Right cardiac atrium (tissue), 5 donors: ENCODE measurements at places on chromosomes 6 and 20.

- DNase-seq, result no peak
These were observed 1.6 kb downstream of the PRDM13 start for GRCh38 chr6:99608059-99608885.

DNA sequence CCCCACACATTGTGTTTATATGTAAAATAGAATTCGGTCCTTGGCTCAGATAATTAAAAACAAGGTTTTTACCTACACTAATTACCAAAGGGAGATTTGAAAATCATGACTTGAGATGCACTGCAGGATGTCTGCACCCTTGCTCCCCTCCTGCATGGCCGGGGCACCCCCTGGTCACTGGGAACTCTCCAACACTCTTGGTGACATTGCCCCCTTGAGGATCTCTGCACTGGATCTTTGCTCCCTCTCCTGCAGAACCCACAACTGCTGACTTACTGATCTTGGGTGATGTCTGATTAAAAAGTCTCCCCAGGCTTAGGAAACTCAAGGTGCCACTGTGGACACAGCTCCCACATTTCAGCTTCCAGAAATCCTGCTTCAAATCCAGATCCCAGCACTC, 17.1 kb upstream of the CSNK2A1 start:
- DNase-seq, result no peak

DNA sequence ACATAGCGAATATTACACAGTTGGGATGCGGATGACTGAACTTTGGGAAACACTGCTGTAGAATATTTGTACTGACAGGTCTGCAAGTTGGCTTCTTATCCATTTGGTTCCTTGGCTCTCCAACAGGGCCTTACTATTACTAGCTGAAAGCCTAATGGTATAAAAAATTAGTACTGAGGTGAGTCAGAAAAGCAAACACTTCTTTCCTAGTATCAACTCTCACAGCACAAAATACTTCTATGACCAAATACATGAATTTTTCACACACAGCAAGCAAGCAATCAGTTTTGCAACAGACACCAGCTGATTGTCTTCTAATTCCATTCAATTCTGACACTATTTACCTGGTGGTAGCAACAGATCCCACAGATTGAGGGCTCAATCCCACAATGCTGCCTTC, 168.3 kb downstream of the COL9A1 start:
- DNase-seq, result no peak

DNA sequence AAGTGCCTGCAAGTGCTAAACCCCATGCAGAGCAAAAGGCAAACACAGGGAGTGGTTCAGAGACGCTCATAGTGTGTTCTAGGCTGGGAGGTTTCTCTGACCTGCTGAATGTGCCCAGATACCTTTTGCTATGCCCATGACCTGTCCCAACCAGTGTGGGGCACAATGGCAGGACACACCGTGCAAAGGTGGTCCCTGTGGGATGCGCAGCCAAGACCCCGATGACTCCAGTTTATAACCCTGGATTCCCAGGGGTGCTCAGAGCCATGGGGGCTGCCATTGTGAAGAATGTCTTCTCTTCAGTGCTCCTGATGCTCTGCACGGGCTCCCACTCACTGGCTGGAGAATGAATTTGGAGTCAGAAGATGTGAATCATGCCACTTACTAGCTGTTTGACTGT, 2.2 kb upstream of the NINL start:
- DNase-seq, result no peak

DNA sequence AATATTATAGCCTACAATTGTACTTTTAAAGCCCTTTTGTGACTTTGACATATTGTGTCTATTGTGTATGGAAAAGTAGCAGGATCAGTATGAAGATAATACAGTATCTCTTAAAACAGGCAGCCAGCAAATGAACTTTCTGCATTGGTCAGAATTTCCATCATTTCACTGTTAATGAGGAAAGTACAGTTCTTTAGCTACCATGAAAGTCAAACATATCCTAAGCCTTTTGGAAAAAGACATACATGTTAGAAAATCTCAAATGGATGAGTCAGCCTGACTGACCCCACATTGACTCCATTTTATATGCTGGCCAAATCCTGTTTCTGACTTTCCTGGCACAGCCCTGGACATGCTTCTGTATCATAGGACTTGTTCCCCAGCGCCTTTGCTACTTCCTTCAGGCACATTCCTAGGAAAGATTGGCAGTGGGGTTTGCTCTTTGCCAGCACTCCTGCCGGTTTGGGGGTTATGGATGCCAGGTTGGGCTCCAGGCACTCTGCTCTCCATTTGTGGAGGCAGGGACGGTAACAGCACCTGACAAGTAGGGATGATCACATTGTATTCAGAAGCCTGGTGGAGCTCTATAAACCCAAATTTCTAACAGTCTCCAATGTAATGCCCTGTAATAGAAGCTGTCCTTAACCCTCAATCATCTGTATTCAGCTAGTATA, 43.7 kb downstream of the TOP1 start:
- DNase-seq, result peak; percentile 39

DNA sequence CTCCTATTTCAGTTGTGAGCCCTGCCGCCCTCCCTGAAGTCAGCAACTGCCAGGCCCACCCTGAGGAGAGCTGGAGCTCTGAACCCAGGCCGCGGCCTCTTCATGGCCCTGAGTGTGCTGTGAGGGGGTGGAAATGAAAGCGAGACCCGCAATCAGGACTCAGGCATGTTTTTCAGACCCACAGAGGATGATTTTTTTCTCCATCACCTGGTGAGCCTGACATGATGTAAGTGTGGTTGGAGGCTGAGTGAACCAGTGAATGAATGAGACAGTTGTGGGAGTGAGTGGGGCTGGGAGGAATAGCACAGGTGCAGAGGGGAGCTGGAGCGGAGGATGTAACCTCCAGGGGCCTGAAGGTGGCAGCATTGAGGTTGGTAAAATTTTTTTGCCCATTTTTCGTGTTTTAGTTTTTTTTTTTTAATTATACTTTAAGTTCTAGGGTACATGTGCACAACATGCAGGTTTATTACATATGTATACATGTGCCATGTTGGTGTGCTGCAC, 18.3 kb downstream of the RAET1L start:
- no peak for DNase-seq

DNA sequence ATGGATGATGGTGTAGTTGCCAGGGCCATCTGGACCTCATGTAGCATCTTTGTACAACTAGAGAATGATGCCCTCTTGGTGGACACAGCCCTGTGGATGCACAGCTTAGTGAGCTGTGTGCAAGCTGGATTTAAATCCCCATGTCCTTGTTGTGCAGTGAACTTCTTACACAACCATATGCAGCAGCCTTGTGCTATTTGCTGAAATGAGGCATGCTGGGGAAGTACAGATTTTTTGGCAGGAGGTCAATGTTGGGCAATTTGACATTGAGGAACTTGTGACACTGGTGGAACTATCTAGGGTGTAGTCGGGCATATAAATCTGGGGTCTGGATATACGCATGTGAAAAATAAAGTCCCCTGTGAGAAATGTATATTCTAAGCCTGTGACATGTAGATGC, 5.8 kb upstream of the CDC5L start:
- DNase-seq, result no peak

DNA sequence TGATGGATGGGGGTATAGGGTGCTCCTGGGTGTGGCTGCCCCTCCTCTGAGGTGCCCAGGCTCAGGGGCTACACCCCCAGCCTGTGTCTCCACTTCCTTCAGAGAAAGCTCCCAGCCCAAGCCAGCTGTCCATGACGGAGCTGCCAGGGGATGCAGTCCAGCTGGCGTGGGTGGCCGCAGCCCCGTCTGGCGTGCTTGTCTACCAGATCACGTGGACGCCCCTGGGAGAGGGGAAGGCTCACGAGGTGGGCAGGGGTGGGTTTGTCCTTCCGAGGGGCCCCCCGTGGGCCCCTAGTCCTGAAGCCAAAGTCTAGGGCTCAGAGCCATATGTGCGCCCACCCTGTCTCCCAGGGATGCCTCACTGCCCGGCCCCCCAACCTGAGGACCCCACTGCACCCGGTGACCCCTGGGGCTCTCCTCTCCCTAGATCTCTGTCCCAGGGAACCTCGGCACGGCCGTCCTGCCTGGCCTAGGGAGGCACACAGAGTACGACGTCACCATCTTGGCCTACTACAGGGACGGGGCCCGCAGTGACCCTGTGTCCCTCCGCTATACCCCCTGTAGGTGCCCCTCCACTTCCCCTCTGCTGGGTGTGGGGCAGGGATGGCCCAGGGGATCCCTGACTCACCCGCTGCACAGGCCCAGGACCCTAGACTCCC, 19.8 kb downstream of the COL20A1 start:
- DNase-seq, result peak; percentile 87

- no peak for DNase-seq
These were observed 164.0 kb downstream of the MRPL14 start for GRCh38 chr6:43963203-43963602.

DNA sequence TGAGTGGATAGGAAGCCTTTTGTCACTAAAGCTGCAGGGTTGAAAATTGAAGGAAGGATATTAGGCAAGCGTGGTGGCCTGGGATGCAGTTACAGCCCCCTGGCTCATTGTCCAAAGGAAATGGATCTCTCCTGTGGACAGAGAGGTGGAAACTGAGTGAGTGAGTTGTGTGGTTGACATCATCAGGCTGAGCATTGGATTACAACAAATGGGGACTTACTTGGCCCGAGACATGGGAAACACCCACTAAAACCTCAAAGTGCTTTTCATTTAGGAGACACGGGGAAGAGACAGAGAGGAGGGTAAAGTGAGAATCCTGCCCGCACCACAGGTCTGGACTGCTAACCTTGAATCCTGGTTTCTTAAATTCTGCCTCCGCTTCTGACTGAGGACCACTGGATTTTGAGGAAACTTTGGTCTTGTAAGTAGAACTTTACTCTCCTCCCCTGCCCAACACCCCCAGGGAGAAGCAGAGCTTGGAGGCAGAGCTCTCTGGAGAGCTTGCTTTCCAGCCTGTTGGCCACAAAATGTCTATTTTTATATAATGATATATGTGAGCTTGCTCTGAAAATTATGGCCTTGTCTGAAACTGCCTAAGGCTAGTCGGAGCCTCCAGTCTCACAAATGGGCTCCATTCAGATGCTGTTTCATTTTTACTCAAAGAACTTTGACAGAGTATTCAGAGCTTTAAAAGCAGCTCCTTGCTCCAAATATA, at the start of gene PKIG:
PKIG (plus strand) TSS at position 269 of the 715 bp plus-strand sequence. CDS start 31,978 bp downstream, outside the sequence.
- peak; percentile 49 for DNase-seq

DNA sequence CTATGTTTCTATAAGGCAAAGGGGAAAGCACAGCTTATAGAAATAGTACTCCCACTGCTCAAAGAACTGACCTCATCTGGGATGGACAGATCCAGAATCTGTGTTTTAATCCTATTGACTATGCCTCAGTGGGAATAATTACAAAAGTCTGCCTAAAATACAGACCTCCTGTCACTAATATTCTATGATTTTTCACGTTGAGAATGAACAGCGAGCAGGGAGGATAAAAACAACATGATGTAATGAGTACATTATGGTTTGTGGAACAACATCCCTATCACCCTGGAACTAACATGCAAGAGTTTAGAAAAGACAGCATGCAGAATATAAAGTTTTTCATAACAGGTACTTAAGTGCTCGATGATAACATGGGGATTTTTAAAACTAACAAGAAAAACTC, 53.9 kb downstream of the EPHA7 start:
- DNase-seq, result no peak

- no peak for DNase-seq
These were observed 402.8 kb downstream of the KIF16B start for GRCh38 chr20:16170406-16170971.

DNA sequence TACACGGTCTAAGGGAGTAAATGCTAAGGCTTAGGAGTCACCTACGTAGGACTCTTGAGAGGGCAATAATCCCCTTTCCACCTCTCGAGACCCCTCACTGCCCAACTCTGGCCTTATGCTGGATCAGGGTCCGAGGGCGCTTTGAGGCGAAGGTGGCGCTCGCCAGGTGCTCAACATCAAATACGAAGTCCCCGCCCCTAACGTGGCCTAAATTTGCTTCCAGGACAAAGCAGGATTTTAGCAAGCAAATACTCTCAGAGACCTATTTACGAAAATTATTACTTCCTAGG, 406 bp upstream of the TRIM26 start:
- DNase-seq, result no peak

GRCh38 chr6:35136185-35136584, 5.0 kb downstream of the TCP11 start:
- no peak for DNase-seq

DNA sequence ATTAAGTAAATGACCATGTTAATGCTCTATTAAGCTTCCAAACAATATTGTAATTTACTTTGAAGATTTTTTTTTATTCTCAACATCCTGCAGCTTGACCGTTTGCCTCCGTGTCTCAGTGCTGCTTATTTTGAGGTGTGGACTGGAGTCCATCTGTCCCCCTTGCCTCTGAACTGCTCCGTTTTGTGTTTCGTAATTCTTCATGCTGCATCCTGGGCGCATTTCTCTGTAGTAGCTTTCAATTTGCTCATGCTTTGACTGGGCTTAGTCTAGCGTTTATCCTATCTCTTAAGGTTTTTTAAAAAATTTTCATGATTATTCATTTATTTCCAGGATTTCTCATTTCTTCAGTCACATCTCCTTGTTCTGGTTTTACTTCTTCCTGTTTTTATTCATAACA, 37.8 kb downstream of the PTPN1 start:
- no peak for DNase-seq

DNA sequence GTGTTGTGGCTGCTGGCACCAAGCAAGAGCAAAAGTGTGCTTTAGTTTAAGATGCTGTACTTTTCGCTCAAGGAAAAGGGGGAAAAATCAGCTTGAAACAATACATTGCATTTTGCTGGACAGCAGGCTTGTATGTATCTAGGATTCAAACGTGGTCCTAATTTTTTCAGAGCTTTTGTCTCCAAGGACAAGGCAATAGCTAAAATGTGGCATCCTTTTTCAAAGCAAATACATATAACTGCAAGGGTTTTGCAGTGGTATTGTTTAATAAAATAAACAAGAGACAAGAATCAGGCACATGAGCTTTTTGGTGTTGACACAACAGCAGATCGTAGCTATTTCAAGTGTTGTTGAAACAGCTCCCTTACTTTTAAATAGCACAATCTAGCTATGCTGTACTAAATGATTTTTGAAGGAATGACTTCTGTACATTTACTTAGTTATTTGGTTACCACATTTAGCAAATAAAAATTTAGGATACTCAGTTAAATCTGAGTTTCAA, 137.0 kb upstream of the HEY2 start:
- DNase-seq, result no peak

- DNase-seq, result peak; percentile 74
These were observed 204.7 kb upstream of the ARG1 start for GRCh38 chr6:131368198-131368911.

GRCh38 chr20:34410336-34410735, 47.3 kb downstream of the ITCH start:
- no peak for DNase-seq

- DNase-seq, result no peak
These were observed 6.0 kb downstream of the PARD6B start for GRCh38 chr20:50737352-50737751.

- no peak for DNase-seq
These were observed 3.5 kb upstream of the MOCS1 start for GRCh38 chr6:39937686-39938333.

DNA sequence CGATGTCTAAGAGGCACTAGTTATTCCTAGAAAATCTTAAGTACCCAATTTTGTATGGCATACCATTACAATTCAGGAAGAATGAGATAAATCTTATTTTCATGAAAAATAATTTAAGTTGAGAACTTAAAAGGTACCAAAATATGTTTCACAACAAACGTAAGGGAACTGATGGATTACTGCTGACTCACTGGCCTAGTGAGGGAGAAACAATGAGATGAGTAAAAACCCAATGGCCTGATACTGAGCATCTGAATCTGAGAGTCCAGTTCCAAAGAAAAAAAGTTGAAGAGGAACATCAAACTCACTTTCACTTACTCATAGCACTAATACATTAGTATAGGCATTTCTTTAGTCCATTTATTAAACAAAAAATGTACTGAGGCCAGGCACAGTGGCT, 56.0 kb downstream of the MDN1 start:
- no peak for DNase-seq

- DNase-seq, result no peak
These were observed 85.8 kb upstream of the AHI1 start for GRCh38 chr6:135583256-135583761.
